ENCODE measurements at places on chromosomes 2 and 18.

GRCh38 chr18:12420821-12421421, 13.2 kb downstream of the PRELID3A start:
- DNase-seq, result no peak

DNA sequence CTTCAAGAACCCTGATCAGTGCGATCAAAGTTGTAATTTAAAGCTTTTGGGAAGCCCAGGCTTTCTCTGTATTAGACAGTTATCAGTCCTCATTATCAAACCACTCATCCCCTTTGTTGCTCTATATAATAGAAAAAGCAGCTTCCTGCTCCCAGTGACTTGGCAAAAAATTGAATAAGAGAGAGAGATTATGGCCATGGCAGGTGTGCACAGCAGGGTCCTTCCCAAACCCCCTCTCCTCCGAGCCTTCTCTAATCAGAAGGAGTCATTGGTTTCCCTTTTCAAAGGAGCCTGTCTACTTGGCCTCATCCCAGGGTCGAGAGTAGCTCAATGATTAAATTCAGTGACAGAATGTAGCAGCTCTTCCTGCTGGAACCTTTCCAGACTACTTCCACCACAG, 81.5 kb downstream of the SEMA4F start:
- DNase-seq, result no peak

DNA sequence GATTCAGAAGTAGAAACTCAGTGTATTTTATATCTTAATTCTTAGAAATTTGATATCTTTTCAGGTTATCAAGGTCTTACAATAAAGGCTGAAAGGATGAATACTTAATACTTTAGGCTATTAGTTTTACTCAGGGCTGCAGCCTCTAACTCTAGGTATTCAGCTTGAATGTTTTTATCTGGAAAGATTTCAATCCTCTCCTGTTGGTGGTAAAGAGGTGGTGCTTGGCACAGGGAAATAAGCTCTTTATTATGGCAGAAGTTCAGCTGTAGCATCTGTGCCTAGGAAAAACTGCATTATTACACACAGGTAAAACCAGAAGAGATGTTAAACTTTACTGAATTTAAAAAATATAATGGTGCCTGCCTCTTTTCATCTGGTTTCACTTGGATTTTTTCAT, 11.1 kb downstream of the ACVR2A start:
- DNase-seq, result no peak

DNA sequence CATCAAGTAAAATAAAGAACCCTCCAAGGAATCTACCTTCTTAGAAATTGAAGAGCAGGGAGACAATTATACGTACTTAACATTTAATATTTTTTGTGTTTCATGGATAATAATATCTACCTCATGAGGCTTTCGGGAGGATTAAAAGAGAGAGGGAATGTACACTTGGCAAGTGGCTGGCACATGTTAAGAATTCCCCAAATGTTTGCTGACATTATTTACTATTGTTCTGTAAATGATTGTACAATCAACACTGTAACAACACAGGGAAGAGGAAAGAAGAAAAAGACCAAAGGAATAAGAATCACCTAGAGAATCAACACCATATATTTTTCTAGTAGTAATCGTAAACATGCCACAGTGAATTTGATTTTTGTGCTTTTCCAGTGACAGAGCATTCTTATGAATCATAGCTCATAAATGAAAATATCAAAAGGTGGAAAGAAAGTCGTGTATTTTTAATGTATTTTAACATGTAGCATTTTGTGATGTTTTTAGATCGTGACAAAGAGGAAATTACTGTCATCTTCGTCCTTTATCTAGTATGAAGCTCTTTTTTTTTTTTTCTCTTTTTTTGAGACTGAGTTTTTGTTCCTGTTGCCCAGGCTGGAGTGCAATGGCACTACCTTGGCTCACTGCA, 67.3 kb downstream of the B3GNT2 start:
- DNase-seq, result no peak

- peak; percentile 78 for DNase-seq
Observed at GRCh38 chr2:191571163-191571769, 106.7 kb upstream of the NABP1 start.

DNA sequence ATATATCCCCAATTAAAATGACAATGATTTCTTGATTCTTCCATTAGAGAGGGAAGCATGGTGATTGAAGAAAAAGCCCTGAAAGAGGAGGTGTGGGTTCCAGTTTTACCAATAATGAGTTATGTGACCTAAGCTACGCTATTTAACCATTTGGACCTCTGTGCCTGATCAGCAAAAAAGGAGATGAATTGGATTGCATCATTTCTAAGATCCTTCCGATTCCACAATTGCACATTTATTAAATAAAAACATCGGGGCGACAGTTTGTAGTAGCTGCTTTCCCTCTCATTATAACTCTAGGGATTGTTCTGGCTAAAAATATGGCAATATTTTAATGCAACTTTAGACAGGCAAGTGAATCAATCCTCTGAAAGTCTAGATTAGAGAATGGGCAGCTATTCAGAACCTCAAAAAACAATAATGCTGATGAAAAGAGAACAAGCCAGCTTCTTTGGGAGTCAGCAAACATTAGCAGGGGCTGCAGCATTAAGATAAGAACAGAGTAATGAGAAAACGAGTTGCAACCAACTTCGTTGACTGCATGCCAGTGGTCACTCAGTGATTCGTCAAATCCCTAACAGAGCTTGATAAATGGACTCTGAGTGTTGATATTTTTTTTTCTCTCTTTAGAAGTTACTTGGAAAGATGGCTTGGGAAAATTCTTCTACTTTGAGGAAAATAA, 301.2 kb downstream of the AGPS start:
- no peak for DNase-seq

DNA sequence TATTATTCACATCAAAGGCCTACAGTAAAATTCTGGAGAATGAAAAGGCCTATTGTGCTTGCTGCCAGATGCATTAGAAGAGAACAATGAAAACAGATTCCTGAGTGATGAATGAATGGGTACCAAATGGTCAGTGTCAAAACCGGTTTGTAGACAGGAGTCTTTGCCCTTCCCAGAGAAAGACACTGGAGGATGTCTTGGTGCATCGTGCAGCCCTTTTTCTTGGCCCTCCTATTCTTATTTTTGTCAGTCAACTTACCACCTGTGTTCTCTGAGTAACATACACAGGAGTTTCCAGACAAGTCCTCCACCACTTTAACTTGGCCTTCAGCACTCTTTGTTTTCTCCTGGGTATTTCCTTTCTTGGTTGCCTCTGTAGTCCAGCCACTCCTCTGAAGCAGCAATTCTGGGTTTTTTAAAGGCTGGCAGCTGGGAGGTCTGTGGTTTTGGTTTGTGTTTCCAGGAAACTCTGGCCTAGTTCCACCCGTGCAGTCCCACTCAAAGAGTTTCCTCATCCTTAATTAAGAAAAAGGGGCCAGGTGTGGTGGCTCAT, 29.4 kb downstream of the PSTPIP2 start:
- DNase-seq, result peak; percentile 53

- no peak for DNase-seq
Observed at GRCh38 chr2:182064019-182064778, 78.5 kb downstream of the PPP1R1C start.

DNA sequence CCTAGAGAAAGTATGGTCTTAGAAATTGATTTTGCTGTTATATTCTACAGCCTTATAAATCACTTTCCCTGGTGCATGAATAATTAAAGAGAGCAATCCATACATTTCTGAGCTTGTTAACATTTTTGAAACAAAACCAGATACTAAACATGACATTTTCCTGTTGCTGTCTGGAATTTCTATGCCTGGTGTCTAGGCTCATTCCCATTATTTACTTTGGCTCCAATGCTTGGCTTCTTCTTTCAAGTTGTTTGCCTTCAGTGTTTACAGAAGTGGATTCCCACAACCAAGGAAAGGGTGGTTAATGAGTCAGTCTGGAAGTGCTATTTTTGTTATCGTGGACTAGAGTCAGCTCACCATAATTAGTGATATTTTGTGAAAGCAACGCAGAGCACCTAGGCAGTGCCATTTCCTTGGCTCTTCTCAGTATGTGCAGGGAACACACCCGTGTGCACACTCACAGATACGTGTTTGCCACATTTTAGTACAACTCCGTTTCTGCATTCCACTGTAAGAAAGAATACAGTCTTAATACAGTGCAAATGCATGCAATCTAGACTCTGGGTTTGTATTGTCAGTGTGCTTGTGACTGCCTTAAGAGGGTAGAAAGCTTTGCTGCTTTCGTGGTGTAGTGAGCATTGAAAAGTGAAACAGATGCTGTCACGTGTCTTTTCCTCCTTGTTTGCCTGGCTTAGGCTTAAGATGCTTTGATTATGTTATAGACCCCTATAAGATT, 185.0 kb upstream of the RASGRP3 start:
- DNase-seq, result no peak

Data from CD4-positive, alpha-beta T cell treated with Interferon alpha-2 for 1 hour (primary cell).